GM04504 (cell line): ENCODE measurements at places on chromosomes 16 and 17.

GRCh38 chr16:54928411-54929089, 2.1 kb upstream of the IRX5 start:
- peak; percentile 34 for DNase-seq

DNA sequence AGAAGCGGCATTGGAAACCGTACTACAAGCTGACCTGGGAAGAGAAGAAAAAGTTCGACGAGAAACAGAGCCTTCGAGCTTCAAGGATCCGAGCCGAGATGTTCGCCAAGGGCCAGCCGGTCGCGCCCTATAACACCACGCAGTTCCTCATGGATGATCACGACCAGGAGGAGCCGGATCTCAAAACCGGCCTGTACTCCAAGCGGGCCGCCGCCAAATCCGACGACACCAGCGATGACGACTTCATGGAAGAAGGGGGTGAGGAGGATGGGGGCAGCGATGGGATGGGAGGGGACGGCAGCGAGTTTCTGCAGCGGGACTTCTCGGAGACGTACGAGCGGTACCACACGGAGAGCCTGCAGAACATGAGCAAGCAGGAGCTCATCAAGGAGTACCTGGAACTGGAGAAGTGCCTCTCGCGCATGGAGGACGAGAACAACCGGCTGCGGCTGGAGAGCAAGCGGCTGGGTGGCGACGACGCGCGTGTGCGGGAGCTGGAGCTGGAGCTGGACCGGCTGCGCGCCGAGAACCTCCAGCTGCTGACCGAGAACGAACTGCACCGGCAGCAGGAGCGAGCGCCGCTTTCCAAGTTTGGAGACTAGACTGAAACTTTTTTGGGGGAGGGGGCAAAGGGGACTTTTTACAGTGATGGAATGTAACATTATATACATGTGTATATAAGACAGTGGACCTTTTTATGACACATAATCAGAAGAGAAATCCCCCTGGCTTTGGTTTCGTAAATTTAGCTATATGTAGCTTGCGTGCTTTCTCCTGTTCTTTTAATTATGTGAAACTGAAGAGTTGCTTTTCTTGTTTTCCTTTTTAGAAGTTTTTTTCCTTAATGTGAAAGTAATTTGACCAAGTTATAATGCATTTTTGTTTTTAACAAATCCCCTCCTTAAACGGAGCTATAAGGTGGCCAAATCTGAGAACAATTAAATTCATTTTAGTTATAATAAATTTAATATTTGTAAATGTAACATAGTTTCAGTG, 1.7 kb downstream of the HEXIM1 start:
- DNase-seq: peak; percentile 33

GRCh38 chr17:59963738-59964481, 630 bp downstream of the RNFT1 start:
- DNase-seq: peak; percentile 28

DNA sequence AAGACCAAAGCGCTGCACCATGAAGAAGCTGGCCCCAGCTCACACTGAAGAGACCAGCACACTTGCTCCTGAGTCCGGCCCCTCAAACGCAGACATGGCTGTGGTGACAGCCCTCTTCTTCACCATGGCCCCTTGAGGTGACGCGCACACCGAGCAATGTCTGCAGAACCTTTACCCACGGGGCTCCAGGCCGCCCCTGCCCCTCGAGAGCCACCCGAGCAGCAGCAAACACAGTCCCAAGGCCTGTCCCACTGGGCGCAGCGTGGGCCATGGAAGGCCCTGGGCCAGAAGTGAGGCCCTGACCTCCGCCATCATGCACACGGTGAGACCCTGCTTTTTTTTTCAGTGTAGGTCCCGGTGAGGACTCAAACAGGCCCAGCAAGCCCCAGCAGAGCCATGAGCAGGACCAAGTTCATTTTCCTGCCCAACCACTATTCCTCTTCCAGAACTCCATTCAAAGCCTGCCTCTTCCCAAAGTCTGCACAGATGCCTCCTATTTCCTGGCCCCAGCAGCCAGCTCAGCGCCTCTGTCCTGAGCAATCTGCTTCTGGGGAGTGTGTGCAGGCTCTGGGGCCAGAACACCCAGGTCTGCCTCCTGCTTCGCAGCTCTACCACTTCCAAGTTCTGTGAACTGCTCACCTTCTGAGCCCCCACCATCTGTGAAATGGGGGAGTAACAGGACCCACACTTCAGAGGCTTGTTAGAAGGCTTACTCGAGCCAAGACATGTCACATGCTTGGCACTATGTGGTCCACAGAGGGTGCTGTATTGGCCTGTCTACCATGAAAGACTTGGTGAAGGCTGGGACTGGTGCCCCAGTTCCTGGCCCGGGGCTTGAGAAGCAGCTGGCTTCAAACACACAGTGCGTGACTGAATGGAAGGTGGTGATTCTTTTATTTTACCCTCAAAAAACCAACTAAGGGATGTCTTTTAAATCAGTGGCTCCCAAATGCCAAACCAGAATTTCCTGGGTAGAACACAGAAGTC, 35.7 kb upstream of the GSG1L start:
- DNase-seq: no peak

- no peak for DNase-seq
These were observed 141.7 kb upstream of the ASIC2 start for GRCh38 chr17:33434841-33435240.

DNA sequence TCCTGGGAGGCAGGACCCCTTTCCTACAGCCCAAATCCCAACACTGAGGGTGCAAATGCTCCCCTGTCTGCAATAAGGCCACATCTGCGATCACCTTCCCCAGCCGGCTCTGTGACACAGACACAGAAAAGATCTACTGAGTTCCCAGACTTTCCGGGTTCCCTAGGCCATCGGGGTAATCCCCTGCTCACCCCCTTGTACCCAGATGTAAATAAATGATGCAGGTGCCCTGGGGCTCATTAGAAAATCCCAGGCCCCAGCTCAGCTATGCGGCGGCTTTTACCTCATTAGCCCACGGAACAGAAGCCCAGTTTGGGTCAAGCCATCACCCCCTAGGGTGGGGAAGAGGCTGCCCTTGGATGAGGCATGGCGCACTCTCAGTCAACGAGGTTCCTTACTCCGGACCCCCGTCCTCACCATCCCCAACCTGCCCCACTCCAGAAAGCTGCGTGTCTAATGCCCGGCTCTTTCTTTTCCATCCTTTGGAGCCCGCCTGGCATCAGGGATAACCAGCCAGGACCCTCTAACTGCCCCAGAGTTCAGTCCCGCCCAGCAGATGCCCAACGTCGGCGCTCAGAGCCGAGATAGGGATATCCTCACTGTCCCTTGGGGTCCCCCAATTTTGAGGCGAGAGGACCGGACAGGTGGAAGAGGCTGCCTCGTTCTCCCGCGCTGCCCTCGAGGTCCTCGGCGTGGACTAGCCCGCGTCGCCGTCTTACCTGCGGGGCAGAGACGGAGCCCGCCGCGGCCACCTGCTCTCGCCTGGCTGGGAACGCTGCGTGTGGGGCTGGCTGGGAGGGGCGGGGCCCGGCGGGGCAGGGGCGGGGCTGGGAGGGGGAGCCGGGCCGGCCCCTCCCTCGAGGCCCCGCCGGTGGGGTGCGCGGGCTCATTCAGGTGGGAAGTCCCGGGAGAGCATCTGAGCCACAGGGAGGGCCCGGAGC, at the start of gene ZNF385C:
ZNF385C (minus strand) TSS at position 783 of the 941 bp plus-strand sequence. CDS start 35,417 bp downstream, outside the sequence.
- no peak for DNase-seq

- no peak for DNase-seq
These were observed 2.5 kb downstream of the CARHSP1 start for GRCh38 chr16:8866118-8866883.

DNA sequence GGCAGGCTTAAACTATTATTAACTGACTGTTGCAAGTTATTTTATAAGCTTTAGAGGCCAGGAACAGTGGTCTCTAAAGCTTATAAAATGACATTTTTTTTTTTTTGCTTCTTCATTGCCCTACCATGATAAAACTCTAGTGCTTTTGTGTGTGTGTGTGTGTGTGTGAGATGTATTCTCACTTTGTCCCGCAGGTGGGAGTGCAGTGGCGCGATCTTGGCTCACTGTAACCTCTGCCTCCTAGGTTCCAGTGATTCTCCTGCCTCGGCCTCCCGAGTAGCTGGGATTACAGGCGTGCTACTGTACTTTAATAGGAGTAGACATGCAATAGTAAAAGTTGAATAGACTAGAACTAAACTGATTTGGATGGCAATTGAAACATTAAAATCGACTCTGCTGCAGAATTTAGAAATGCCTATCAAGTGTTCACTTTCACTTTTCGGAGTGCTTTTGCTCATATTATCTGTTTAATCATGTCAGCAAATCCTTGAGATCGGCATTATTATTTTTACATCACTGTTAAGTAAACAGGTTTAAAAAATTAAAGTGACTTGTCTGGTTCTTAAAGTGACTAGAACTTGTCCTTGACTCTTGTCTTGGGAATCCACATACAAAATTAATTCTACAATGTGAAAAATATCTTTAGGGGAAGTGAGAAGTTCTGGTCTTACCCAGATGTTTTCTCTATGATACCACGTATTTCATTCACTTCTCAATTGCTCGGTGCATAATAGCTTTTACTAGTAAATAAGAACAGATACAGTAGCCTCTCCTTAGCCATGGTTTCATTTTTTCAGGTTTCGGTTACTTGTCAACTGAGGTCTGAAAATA, 8.4 kb upstream of the PCTP start:
- DNase-seq: no peak

DNA sequence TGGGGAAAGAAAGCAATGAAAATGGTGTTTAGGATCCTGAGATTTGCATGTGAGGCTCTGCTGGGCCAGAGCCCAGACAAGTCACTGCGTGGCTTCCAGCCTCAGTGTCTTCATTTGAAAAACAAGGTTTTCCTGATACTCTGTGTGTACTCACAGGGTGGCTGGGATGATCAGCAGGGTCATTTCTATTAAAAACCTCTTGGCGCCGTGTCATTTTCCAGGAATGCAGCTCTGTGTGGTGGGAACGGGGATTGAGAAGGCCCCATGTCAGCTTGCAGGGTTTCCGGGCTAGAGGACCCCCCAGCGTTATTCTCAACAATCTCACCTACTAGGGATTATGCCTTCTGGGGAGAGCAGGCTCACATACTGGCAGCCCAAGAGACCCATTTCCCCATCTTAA, 73.5 kb downstream of the FOXL1 start:
- no peak for DNase-seq

DNA sequence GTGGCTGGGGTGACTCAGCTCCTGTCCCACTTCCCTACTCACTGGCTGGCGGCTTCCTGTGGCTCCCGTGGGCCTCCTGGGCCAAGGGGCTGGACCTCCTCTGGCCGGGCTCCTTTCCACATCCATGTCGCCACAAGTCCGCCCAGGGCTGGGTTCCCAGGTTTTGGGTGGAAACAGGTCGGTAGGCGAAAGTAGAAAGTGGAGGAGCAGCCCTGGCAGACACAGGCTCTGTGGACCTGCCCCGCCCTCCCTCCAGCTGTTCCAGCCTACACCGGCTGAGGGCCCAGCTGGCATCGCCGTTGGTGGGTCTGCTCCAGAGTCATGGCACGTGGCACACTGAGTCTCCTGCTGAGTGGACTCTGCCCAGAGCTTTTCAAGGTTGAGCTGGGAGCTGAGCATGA, 28.7 kb downstream of the GSE1 start:
- DNase-seq: no peak

DNA sequence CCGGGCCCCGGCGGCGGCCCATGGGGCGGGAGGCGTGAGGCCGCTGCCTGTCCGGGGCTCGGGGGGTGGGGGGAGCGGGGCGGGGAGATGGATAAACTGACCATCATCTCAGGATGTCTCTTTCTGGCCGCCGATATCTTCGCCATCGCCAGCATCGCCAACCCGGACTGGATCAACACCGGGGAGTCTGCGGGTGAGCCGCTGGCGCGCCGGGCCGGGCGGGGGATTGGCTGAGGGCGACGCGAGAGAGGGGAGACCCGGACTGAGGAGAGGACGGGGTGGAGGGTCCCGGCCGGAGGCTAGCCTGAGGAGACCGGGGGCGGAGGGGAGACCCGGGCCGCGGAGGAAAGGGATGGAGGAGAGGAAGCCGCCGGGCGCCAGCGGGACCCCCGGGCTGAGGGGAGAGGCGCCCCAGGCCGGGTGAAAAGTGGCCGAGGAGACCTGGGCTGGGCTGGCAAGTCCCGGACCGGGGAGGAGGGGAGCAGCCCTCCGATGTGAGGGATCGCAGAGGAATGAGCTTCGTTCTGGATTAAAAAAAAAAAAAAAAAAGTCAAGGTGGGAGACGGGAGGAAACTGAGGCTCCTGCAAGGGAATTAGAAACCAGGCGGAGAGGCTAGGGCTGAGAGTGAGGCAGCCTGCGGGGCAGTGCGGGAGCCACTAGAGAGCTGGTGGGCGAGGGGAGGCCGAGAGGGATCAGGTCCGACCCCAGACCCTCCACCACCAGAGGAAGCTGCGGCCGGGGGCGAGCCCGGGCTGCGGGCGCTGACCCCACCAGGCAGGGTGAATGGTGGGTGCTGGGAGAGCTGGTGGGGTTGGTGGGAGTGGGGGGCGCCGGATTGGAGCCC, 526 bp downstream of the MOSMO start:
- no peak for DNase-seq

DNA sequence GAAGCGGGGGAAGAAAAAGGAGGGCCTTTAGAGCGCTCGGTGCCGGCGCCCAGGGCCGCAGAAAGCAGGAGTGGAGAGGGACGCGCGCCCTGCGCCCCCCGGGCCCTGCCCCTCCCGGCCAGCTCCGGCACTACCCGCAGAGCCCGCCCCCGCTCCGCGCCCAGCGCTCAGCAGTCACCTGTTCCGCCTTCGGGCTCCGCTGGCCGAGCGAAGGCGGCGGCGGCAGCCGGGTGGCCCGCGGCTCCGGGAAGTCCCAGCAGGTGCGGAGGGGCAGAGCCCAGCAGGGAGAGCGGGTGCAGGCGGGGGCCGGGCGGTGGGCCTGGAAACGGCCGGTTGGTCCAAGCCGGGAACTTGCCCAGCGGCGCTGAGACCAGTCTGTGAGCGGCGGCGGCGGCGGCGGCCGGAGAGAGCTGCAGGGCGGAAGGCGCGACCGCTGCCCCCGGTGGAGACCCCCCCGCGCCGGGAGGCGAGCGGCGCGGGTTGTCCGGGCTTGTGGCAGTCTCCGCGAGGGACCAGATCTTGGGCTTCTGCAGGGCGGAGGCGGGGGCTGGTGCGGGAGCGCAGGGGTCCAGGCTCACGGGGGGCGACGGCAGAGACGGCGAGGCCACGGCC, 2.2 kb downstream of the IRX3 start:
- DNase-seq: no peak

DNA sequence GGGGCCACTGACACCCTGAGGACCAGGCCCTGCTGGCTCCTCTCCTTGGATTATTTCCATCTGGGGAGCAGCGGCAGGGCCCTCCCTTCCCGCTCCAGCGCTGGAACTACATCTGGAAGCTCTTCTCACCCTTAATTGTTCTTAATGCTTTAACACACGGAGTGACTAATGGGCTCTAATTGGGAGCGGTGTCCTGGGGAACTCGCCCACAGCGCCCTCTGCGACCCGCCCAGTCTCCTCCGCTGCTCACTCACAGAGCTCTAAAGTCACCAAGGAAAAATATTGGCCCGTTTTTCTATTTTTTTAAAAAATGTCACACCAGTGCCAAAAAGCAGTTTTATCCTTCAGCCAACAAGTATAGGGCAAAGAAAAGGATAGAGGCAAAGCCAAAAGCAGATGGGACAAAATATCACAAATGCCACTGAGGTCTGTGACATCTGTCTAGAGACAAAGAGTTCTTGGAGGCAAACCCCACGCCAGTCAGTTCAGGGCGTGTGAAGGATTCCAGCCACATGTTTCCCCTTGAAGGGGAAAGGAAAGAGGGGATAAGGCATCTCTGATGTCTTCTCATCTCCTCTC, 134.7 kb downstream of the RBFOX3 start:
- no peak for DNase-seq

- DNase-seq: no peak
These were observed 36.0 kb upstream of the MED13 start for GRCh38 chr17:62101090-62101489.
